ENCODE measurements at places on chromosomes 7 and 10. TPM values are rescaled to one million over a fixed set of nuclear protein-coding genes. Genes with fewer than 3 reads are reported as not detected.

The SEMA3D gene
- total RNA-seq, result not detected

The PON1 gene
- total RNA-seq, result not detected

The MMD2 gene
- not detected for total RNA-seq

- no peak for DNase-seq
Measured at GRCh38 chr10:121516093-121516865, 82.0 kb downstream of the FGFR2 start.

DNA sequence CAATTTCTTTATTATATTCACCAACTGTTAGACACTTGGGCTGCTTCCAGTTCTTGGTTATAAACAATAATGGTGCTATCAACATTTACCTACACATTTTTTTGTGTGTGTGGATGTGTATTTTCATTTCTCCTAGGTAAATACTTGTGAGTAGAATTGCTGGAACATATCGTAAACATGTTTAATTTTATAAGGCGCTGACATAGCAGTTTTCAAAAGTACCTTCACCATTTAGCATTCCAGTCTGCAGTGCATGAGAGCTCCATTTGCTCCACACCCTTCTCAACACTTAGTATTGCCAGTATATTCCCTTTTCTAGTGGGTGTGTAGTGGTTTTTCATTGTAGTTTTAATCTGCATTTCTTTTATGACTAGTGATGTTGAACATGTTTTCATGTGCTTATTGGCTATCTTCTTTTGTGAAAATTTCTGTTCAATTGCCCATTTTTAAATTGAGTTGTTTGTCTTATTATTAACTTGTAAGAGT is 59.6 kb upstream of the FAM204A start:
- no peak for DNase-seq

GRCh38 chr7:148556892-148557291 is 33.7 kb upstream of the C7orf33 start:
- DNase-seq, result no peak

All from activated naive CD4-positive, alpha-beta T cell treated with anti-CD3 and anti-CD28 coated beads, Interleukin-2, amount 50 U/mL, for 72 hours (primary cell).